NCI-H2081 treated with DMSO at 0.1 percent for 48 hours (cell line): ENCODE measurements at places on chromosomes 3 and 15.
A peak's percentile ranks its signal among the peaks of the same experiment; 100 is the strongest.

DNA sequence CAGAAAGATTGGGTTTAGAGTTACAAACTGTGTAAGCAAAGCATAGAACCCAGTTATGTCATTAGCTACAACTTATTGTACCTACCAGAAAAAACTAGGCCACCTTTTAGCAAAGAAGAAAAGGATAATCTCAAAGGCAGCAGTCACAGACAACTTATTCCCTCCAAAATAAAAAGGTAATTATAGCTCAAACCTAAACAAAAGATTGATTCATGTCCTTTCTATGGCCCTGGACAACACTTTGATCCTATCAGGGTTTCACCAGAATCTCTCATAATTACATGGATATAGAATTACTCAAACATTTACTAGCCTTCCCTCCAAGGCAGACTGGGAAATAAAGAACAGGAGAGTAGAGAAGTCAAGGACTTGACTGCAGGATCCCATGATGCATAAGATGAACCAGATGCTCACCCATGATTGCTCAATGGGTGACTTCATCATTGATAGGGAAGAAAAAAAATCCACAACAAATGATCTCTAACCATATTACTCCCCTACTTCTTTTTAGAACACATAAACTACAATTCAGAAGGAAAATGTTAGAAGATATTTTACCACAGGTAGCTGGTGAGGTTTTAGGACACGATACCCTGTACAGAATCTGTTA is 17.4 kb downstream of the DET1 start:
- no peak for DNase-seq

- no peak for DNase-seq
Observed at GRCh38 chr3:124428372-124429128, 301.7 kb upstream of the UMPS start.

GRCh38 chr3:115325539-115325938 is 178.5 kb upstream of the ZBTB20 start:
- DNase-seq = no peak

DNA sequence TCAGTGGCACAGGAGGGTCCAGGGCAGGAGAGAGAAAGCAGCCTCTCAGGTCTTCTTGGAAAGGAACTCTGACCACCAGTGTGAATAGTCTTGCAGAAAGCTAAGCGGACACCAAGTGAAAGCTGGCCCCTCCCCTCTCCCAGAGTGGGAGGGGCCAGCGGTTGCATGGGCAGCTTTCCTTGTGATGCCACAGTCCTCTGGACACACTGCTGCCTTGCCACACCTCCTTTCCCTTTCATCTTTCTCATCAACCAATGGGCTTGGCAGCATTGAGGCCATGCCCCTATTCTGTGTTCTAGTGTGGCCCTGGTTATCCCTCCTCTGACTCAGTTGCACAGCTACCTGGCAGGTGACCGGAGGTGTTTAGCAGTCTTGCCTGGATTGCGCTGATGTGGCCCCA is 49.7 kb upstream of the GOLGA6B start:
- DNase-seq = no peak

- DNase-seq = no peak
Observed at GRCh38 chr15:68704496-68705021, 116.1 kb downstream of the ANP32A start.

DNA sequence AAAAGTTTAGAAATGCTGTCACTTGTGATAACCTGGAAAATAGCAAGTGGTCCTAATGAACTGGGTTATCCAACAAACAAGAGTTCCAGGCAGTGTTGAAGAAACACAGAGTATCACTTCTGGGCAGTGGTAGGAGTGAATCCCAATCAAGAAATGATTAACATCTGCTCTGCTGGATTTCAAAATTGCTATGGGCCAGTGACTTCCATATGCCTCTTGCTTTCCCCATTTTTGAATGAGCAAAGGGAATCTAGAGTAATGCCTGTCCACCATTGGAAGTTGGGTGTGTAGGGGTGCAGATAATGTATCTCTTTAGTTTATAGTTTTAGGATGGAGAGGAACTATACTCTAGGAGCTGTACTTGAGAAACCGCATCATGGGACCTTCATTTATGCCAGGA is 236.5 kb downstream of the RPLP1 start:
- DNase-seq = no peak

DNA sequence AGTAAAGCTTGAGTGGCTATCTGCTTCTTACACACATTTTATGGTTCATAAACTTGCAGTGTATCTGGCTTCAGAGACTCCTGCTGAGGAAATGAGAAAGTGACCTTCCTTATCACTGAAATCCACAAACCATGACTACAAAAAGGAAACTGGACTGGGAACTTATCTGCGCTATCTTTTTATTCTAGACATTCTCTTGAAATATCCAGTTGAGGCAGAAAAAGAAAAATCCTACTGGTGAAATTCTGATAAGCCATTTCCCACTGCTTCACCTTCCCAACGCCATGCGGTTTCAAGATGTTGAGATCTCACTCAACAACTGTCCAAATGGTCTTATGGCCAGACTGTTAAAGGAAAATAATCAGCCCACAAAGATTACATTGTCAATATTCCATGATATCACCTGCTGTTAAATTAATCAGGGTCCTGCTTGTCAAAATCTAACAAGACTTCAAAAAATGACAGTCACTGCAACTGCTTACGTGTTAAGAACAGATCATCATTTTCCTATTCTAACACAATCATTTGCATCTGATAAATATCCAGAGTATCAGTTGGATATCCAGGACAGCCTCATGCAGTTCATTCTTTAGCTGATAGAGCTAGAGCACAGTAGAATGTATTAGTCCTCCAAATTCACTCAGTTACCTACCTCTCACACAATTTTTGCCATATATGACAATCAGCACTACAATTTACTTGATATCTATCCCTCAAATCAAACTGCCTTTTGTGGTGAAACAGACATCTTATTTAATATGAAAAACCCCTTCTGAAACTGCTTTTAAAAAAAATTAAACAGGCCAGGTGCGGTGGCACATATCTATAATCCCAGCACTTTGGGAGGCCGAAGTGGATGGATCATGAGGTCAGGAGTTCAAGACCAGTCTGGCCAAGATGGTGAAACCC is 538.1 kb downstream of the MAGI1 start:
- no peak for DNase-seq

DNA sequence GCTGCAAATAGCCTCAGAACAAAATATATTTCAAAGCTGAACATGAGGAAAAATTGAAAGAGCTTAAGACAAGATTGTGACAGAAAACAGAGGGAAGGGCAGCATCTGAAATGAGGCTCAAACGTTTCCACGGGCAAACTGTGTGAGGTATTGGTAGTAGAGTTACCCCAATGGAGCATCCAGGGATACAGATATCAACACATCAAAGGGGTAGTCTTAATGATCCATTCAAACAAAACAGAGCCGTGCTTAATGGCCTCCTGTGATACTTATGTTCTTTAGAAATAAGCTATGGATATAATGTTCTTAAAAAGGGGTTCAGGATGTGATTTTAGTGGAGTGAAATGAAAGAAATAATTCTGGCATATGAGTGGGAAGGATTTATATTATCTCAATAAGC is 430.3 kb upstream of the PDZRN3 start:
- no peak for DNase-seq

DNA sequence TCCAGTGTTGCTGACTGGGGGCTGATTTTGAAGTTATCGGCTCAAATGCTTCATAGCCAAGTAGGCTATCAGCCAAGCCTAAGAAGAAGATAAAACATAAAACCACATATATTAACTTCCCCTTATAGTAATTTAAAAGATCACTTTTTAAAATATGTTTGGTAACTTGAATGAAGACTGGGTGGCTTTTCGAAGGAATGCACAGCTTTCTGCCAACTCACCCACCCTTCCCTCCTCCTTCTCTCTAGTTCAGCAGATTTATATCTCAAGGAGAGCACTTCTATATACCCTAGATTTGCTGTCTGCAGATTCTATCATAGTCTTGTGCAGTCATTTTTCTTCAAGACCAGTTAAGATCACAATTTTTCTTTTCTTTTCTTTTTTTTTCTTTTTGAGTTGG is 189.4 kb upstream of the CHRM5 start:
- no peak for DNase-seq

GRCh38 chr3:150611666-150612065 is 8.5 kb downstream of the SELENOT start:
- DNase-seq = no peak

DNA sequence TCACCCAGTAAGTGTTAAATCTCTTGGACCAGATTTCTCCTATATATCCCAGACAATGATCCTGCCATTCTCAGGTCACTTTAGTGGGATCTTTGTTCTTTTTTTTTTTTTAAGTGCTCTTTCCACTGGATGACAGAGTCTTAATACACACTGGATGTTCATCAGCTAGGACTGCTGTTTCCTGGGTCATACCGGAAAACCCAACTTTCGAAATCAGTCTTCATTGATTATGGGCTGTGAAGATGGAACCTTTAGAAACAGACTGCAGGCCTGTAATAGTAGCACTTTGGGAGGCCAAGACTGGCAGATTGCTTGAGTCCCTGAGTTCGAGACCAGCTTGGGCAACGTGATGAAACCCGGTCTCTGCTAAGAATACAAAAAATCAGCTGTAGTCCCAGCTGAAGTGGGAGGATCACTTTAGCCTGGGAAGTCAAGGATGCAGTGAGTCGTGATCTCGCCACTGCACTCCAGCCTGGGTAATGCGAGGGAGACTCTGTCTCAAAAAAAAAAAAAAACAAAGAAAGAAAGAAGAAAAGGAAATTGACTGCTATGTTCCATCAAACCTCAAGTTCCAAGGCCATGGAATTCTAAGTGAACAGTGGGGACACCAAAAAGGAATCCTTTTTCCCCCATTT is 2.3 kb downstream of the EOGT start:
- no peak for DNase-seq

- DNase-seq = no peak
Observed at GRCh38 chr3:4797201-4797705, 182.0 kb upstream of the BHLHE40 start.

- no peak for DNase-seq
Observed at GRCh38 chr15:73914145-73914544, 12.1 kb upstream of the LOXL1 start.

GRCh38 chr3:12780751-12781150 is 15.7 kb upstream of the CAND2 start:
- no peak for DNase-seq

GRCh38 chr3:159627229-159627628 is 361.4 kb upstream of the IL12A start:
- DNase-seq = peak; percentile 60

- no peak for DNase-seq
Observed at GRCh38 chr3:152505926-152506325, 237.2 kb downstream of the MBNL1 start.

- no peak for DNase-seq
Observed at GRCh38 chr3:146425341-146425740, 44.0 kb downstream of the PLSCR2 start.

DNA sequence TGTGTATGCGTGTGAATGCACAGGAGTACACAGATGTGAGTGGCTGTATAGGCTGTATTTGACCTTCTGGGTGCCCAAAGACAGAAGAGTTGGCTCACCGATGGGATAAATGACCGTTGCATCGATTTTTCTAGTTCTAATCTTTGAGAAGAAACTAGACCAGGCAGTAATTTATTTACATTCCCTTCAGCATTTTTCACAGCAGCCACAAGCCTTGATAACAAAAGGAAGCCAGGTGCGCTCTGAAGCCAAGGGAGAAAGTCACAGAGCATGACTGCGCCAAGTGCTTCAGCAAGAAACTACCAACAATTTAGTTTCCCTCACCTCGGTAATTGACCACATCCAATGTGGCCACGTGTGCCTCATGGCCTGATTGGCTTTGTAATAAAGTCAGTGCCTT is 5.9 kb upstream of the FAM3D start:
- DNase-seq = no peak

GRCh38 chr3:13851091-13851849 is 28.6 kb downstream of the WNT7A start:
- DNase-seq = no peak

- DNase-seq = no peak
Observed at GRCh38 chr3:43866529-43867353, 176.0 kb downstream of the ABHD5 start.

- DNase-seq = no peak
Observed at GRCh38 chr3:59927056-59927455, 877.2 kb upstream of the CFAP20DC start.

DNA sequence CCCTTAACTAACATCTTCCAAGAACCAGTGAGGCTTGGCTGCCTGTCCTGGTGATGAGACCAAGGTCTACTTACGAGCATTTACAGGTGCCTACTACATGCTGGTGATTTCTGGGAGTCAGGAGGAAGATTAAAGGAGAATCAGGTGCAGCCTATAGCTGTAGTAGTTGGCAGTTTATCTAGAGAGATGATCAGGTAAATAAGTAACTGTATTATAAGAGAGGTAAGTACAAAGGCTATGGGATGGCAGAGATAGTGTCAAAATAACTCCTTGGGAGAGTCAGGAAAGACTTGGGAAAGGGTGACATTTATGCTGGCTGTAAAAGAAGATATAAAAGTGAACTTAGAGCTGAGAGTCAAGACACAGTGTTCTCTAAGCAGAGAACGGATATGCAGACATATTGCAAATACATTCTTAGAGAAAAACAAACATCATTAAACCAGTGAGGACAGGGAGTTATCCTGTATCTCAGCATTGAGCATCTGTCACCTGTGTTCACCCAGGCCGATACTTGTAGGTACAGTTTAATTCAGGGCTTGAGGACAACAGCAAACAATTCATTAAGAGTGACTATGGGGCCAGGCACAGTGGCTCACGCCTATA is 49.7 kb upstream of the ACP3 start:
- no peak for DNase-seq

GRCh38 chr15:71484080-71484479 is 326.3 kb upstream of the NR2E3 start:
- no peak for DNase-seq

DNA sequence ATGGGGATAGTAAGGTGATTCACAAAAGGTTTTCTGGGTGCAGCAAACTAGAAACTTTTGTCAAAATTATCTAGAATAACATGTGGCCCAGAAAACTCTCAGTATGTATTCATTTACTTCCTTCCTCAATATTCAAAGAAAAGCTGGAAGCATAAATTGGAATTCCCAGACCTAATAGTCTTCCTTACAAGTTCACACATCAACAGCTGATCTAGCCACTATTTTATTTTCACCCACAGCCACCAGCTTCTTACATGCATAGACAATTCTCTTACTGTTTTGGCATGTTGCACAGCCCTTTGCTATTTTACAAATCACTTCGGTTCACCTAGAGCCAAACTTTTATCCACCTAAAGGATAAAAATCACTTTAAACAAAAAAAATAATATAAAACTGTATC is 647.8 kb upstream of the CCDC54 start:
- DNase-seq = no peak

DNA sequence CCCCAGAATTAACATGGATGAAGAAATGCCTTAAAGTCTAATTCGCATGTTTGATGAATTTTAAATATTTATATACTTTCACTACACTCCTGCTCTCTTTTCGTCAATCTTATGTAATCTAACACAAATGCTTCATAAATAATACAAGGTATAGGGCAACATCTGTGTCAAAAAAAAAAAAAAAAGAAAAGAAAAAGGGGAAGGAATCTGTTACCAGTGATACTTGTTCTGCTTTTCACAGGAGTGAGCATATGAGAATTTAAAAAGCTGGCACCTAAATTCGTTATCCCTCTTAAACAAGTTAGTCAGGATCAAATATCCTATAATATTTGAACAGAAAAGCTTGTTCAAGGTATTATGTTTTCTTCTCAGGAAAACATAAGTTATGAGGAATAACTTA is 243.8 kb downstream of the KCNH8 start:
- DNase-seq = no peak

- DNase-seq = peak; percentile 90
Observed at GRCh38 chr15:93382200-93382820, 293.3 kb upstream of the RGMA start.
